ENCODE measurements at places on chromosomes 2 and 18. TPM values are rescaled to one million over a fixed set of nuclear protein-coding genes. Genes with fewer than 3 reads are reported as not detected.

The CACNB4 gene
- 9.8 TPM for total RNA-seq

DNA sequence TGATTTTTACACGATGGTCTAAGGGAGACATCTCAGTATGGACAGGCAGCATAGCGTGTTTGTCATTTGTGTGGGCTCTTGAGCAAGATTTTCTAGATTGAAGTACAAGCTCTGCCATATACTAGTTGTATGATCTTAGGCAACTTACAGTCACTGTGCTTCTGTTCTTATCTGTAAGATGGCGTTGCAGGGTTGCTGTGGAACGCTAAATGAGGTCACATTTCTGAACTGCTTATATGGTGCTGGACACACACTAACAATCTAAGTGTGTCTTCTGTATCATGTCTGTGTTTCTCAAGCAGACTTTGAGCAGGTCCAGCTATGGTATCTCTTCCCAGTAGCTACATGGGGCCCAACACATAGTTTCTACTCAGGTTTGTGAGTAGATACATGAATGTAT lies 29.2 kb downstream of the PARD3B start:
- DNase-seq, result no peak

GRCh38 chr18:23209031-23209430 lies 73.7 kb downstream of the CABLES1 start:
- no peak for DNase-seq

DNA sequence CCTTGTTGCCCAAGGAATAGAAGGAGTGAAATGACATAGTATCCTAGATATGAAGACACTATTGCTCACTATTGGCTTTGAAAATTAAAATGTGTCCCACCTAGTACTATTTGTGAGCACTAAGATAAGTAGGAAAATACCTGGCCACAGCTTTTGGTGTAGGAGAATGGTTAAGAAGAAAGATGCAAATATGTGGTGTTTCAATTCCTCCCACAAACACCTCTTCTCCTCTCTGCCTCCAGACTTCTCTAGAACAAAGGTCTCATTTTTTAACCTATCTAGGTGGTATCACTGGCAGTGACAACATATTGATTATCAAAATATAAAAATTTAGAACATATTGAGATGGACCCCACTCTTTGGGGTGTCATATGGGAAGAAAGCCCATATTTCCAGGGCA lies 929.9 kb upstream of the FANCL start:
- no peak for DNase-seq

GRCh38 chr2:163734881-163735684 lies 725 bp downstream of the FIGN start:
- DNase-seq, result peak; percentile 59

GRCh38 chr2:56682397-56682760 lies 498.6 kb downstream of the CCDC85A start:
- DNase-seq, result no peak

DNA sequence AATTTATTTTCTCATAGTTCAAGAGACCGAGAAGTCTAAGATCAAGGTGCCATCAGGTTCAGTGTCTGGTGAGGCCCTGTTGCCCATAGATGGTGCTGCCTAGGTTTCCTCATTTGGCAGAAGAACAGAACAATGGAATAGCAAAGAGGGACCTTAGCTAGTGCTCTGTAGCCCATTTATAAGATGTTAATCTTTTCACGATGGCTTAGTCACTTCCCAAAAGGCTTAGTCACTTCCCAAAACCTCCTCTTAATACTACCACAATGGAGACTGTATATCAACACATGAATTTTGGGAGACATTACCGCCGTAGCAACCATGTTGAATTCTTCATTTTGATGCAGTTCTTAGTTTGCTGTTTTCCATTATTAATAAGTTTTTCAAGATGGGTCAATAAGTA lies 246.3 kb upstream of the NRP2 start:
- DNase-seq, result no peak

The MTA3 gene
- total RNA-seq, result 162 TPM

DNA sequence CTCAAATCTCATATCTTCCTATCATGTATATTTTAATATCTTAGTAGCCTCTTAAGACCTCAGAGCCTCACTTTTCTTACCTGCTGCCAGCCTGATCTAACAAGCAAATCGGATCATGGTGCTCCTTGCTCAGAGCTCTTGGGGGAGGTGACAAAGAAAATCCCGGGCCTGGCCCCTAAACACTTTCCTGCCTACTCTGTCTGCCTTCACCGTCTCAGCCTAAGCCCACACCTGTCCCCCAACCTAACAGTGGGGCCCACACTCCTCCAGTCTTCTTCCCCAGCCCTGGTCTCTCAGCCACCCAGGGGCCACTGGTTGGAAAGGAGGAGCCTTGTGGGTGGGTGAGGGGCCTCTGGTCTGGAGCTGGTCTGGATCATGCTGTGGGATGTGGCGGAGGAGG lies 207.3 kb downstream of the HAUS1 start:
- no peak for DNase-seq

The HOXD11 gene
- total RNA-seq, result not detected

GRCh38 chr18:75261430-75262223 lies 51.0 kb downstream of the TSHZ1 start:
- DNase-seq, result no peak

GRCh38 chr2:45905632-45905958 lies 254.1 kb downstream of the PRKCE start:
- DNase-seq, result no peak

DNA sequence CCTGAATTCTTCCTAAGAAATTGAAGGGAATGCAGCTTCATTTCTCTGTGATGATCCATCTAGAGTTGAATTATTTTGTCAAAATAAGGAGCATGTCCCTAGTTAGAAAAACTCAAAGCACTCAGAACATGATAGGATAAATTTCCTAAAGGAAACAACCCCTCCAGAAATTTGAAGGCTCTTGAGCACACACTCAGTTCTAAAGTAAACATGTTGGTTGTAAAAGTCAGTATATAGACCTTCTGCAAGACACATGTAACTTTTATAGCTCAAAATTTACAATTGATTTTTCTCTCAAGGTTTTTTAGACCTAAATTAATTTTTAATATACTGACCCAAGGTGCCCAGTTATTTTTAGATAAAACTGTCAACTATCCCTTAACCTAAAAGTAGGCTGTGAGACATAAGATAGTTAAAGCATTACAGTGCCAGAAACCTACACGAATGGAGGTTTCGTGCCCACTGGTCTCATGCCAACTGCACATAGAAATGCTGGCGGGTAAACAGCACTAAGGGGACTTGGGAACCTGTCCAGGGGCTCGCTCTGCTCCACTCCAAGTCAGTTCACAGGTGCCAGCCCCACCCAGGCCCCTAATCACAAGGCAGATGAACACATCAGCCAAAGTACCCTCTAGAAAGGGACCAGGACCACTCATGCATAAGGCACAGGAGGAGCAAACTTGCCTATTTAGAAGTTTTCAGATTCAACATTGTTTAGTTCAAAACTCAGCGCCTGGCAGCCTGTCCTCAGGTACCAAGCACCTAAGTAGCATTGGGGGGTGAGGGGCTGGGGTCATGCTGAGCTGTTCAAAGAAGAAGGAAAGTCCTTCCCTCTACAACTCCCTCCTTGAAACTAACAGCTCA lies 106.5 kb downstream of the SMC6 start:
- DNase-seq, result no peak

The DSC2 gene
- total RNA-seq, result 20.4 TPM

The ZNF396 gene
- total RNA-seq, result 0.85 TPM

GRCh38 chr2:100554798-100555407 lies 7.9 kb upstream of the PDCL3 start:
- DNase-seq, result no peak

DNA sequence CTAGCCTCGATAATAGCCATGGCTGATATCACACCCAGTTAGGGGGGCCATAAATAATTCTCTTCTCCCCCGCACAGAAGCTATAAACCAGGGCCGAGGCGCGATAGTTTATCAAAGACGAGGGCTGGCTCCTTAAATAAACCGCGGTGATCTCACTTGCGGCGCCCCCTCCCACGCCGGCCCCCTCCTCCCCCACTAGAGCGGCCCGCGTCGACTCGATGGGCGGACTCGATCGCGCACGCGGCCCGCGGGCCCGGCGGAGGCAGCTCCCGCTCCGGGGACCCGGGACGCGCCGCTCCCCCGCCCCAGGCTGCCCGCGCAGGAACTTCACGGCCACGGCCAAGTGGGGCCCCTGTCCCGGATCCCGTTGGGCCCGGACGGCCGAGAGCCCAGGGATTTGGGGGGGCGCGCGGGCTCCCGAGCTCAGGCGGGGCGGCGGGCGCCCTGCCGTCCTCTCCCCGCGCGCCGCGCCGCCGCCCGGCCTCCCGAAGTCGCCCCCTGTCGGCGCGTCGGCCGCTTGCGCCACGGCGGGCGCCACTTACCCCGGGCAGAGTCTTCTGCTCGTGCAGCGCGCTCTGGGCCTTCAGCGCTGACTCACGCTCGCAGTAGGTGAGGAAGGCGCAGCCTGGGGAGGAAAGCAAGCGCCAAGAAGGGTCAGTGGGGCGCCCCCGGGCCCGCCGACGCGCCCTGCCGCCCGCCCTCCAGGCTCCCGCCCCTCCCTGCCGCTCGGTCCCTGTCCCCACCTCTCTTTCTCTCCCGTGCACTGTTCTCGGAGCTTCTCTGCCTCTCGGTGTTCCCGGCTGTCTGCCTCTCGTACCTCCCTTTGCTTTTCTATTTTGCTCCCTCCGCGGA lies 80.4 kb downstream of the CELF4 start:
- DNase-seq, result peak; percentile 78

The TUBA4B gene
- 0.14 TPM for total RNA-seq

DNA sequence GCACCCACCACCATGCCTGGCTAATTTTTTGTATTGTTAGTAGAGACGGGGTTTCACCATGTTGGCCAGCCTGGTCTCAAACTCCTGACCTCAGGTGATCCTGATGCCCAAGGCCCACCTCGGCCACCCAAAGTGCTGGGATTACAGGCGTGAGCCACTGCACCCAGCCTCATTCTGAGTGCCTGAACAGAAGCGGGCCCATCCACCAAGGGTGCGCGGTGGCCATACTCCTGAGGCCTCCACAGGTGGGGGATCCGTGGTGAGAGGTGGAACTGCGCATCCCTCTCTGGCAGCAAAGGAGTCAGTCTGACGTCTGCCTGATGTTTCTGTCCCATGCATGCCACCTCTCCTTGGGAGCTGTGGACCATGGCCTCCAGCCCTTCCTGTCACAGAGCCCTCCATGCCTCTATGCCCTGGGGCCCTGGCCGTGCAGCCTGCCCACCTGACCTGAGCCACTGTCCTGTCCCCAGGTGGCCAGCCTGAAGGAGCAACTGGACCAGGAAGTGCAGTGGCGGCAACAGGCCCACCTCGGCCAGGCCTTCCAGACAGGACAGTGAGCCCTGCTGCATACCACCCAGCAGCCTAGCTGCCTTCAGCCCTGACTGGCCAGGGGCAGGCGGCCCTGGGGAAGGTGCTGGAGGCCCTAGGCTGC lies 7.6 kb upstream of the SNED1 start:
- no peak for DNase-seq

The MROH2A gene
- total RNA-seq, result not detected

- no peak for DNase-seq
Observed at GRCh38 chr2:30312916-30313315, 81.6 kb downstream of the LBH start.

GRCh38 chr2:8536686-8537561 lies 144.9 kb upstream of the ID2 start:
- DNase-seq, result no peak

GRCh38 chr2:187826023-187826422 lies 271.8 kb upstream of the TFPI start:
- no peak for DNase-seq

DNA sequence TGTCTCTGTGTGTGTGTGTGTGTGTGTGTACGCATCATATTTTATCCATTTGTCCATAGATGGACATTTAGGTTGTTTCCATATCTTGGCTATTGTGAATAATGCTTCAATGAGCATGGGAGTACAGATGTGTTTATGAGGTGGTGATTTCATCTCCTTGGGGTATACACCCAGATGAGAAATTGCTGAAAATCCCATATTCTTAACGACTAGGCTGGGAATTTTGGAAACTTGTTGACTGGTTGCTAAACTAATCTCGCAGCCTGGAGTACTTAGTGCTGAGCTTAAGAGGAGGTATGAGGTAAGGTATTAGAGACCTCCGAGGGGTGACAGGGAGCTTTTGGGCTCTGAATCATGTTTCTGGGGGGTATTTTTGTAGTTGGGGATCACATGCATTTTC lies 66.0 kb upstream of the SPRED2 start:
- no peak for DNase-seq

DNA sequence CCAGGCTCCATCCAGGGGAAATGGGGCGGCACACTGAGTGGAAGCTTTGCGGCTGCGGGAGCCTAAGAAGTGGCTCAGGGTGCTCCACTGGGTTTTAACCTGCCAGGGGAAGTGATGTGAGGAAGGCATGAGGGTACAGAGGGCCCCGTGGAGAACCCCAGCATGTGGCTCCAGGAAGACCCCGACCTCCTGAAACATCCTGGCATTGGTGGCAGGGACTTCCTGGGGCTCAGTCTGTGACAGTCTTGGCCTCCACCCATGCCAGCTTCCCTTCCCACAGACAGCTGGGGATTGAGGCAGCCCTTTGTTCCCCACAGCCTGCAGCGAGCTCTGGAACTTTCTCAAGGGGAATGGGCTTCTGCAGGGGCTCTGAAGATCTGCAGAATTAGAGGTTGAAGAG lies 146.6 kb downstream of the TNS1 start:
- DNase-seq, result no peak

The OXER1 gene
- total RNA-seq, result 0.69 TPM

The TTN gene
- 8.3 TPM for total RNA-seq

The SERPINB4 gene
- total RNA-seq, result 1.1 TPM

DNA sequence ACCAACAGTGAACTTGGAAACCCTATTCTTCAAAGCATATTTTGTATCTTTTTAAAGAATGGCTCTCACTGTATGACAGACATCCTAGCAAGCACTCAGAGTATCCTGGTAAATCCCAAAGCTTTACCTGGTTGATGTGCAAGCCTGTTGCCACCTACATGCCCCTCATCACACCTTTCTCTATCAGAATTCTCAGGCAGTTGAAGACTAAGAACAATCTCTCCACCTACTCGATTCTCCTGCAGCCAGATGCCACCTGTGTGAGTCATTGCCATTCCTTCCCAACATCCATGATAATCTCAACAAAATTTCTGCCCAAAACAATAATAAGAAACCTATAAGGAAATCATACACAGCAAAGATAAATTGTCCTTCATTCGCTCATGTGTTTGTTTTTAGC lies 659.8 kb downstream of the BCL11A start:
- no peak for DNase-seq

DNA sequence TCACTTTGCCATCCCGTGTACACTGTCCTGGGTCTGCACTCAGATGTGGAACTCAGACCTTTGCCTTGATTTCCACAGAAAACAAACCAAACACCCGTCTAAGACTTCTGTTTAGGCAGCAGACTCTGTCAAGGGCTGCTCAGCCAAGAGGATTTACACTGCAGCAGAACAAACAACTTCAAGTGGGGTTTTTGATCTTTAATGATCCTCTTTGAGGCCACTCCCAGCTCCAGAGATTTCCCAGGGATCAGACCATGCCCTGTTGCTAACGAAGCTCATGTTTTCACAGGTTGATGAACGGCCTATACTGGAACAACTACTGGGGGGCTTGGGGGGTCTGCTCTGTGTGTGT lies 52.5 kb upstream of the LGALSL start:
- DNase-seq, result no peak

GRCh38 chr2:127783101-127783500 lies 27.9 kb downstream of the WDR33 start:
- no peak for DNase-seq

Measured in GM23338 (cell line).